ENCODE measurements at places on chromosomes 13 and 19.

- DNase-seq = no peak
Measured at GRCh38 chr19:33660410-33661124, 38.8 kb downstream of the CHST8 start.

DNA sequence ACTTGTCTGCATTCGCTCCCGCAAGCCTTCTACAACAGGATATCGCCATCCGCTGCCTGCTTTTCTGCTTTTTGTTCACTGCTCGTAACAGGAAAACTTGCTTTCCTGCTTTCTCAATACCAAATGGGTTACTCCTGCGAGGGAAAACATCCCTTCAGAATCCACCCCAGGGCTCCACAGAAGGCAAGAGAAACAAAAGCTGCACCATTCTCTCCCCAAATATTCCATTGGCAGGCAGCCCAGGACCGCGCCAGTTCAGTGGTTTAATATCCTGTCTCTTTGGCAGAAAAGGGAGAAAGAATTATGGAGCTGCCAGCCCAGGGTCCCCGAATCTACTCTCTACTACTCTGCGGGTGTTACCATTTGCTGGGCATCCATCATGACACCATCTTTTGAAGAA is 84.7 kb upstream of the DOCK9 start:
- no peak for DNase-seq

GRCh38 chr13:60922576-60923231 is 492.9 kb downstream of the PCDH20 start:
- no peak for DNase-seq

- no peak for DNase-seq
Measured at GRCh38 chr19:7781157-7781556, 18.1 kb downstream of the CLEC4M start.

DNA sequence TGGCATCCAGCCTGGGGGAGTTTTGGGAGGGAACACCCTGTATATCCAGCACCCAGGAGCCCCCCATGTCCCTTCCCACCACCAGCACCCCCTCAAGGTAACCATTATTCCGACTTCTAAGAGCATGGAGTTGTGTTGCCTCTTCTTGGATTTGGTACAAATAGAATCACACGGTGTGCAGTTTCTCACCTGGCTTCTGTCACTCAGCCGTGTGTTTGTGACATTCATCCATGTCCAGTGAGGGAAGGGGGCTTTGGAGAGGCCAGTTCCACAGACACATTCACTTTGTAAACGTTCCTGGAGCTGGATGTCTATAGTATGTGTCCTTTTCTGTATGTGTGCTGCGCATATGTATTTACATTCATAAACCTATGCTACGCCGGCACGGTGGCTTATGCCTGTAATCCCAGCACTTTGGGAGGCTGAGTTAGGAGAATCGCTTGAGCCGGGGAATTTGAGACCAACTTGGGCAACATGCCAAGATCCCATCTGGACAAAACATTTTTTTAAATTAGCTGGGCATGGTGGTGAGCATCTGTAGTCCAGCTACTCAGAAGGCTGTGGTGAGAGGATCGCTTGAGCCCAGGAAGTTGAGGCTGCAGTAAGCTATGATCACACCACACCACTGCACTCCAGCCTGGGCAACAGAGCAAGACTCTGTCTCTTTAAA is 36.6 kb downstream of the MYH14 start:
- no peak for DNase-seq

DNA sequence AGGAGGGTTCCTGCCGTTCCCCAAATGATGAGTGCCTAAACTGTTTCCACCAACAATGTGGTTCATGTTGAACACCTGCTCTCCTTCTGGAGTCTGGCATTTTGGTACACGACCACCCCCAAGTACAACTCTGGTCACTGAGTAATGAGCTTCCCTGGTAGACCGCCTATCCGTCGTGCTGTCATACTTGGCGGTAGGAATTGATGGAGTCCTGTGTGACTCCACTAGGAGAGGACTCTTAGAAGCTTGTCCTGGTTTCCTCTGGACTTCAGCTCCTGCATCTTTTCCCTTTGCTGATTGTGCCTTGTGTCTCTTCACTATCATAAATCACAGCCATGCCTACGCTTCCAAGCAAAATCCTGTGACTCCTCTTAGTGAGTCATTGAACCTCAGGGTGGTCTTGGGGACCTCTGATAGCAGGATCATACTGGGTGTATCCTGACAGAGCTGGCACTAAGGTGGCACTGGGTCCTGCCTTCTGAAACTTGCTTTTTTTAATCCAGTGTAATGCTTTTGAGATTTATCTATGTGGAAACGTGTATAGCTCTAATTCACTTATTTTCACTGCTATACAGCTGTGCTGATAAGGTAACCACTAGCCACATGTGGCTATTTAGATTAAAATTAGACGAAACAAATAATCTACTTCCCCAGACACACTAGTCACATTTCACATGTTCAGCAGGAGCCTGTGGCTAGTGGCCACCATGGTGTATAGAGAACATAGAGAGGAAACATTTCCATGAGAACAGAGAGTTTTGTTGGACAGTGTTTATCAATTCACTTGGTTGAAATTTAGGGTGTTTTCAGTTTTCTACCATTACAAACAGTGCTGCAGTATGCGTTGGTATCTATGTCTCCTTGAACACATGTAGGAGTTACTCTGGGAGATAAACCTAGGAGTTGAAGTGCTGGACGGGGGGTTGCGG is 6.1 kb upstream of the ASF1B start:
- no peak for DNase-seq
